Activated gamma-delta T cell treated with anti-CD3 and anti-CD28 coated beads, Interleukin-2, amount 50 U/mL, for 16 hours (primary cell): ENCODE measurements at places on chromosomes 5 and 9.

- no peak for DNase-seq
These were observed 33.4 kb upstream of the ARAP3 start for GRCh38 chr5:141715346-141715905.

DNA sequence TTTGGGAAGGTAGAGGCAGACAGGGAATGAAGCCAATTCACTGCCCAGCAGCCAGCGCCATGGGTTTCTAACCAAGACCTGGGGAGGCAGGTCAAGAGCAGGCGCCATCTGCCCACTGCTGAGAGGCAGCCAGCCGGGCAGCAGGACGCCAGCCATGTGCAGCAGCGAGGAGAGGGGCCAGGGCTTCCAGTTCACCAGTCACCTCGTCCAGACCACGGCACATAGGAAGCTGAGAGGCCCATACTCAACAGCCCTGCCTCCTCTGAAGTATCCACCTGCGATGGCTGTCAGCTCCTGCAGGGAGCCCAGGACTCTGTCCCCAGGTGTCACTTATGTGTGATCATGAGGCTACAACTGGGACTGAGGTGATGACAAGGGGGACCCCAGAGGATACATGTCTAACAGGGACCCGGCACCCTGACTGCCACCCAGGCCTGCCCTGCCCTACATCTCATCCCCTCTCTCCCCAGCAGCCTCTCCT lies 30.1 kb downstream of the IPPK start:
- DNase-seq = no peak

- no peak for DNase-seq
These were observed 64.3 kb upstream of the CAMK4 start for GRCh38 chr5:111159845-111160244.

DNA sequence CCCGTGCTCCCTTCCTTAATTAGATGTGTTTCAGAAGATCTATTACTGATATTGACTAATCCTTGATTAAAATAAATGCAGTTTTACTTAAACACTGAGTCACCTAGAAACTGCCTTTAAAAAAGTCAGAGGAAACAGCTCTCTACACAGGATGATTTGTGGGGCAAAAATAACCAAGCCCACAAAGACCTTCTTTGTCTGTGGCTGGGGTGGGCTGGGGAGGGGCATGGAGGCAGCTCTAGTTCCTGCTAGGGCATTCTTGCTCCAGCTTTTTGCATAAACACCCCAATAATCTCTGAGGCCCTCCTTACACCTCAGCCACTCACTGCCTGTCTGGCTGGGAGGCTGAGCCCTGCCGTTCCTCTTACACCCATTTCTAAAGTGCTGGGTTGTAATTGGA lies 227.6 kb upstream of the DAP start:
- no peak for DNase-seq

DNA sequence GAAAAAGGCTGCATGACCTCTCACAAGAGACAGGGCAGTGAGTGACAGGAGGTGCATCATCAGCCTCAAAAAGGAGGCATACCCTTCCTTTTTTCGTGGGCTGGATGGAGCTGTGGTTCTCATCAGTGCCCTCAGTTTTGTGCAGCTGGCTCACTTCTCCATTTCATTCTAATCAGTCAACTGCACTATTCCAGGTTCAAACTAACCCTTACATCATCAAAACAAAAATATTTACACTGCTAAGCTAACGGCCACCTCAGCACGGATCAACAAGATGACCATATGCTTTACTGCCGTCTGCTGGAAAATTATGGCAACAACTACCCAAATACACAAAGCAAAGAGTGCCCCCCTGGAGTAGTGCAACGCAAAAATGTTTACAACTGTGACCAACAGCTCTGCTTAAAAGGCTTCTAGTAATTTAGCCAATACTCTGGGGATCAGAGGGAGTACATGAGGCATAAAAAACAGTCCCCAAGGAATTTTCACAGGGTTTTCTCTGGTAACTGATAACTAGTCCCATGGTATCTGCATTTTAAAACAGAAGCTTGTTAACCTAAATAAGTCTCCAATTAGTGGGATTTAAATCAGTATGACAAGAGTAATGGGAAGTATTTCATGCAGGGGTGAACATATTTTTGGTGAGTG lies 10.8 kb downstream of the KCNV2 start:
- no peak for DNase-seq

GRCh38 chr5:98913911-98914310 lies 14.9 kb downstream of the CHD1 start:
- no peak for DNase-seq

- no peak for DNase-seq
These were observed 21.6 kb downstream of the LPCAT1 start for GRCh38 chr5:1502046-1502736.
